Ammon's horn (tissue), 1 donor: ENCODE measurements at places on chromosomes 1 and 21.

DNA sequence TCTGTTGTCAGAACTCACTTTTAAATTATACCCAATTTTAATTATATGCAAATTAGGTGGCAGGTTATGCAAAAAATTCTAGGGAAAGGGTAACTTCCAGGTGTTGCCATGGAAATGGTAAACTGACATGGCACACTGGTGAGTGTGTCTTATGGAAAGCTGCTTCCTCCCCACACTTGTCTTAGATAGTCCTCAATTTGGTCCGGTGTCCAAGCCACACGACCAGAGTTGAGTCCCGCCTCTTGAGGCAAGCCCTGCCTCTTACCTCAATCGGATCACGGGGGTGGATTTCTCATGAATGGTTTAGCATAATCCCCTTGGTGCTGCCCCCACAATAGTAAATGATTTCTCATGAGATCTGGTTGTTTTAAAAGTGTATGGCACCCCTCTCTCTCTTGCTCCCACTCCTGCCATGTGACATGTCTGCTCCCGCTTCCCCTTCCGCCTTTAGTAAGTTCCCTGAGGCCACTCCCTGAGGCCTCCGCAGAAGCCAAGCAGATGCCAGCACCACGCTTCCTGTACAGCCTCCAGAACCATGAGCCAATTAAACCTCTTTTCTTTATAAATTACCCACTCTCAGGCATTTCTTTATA, 74.9 kb downstream of the MATN1 start:
- DNase-seq: no peak

DNA sequence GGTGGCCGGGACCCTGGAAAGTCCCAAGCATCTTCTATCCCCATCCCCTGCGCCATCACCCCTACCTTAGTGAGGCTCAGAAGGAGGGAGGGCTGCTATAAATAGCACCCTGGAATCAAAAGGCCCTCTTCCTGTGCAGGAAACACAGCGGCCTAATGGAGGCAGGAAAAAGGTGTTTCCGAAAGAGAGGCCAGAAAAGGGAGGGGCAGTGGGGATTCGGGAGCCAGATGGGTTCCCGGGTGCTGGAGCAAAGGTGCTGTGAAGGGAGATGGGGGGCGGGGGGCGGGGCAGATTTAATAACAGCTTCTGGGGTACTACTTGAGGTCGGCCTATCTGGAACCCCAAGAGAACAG, 16.6 kb downstream of the NAV1 start:
- DNase-seq: no peak

- DNase-seq: no peak
These were observed 59.4 kb downstream of the CAPN9 start for GRCh38 chr1:230806552-230806951.

- DNase-seq: no peak
These were observed 96.5 kb downstream of the SMYD2 start for GRCh38 chr1:214377485-214377884.

GRCh38 chr1:31182352-31182751, 57.3 kb downstream of the NKAIN1 start:
- peak; percentile 53 for DNase-seq
